CD4-positive, alpha-beta T cell (primary cell): ENCODE measurements at places on chromosomes 4 and X. TPM values are rescaled to one million over a fixed set of nuclear protein-coding genes. Genes with fewer than 3 reads are reported as not detected.
A peak's percentile ranks its signal among the peaks of the same experiment; 100 is the strongest.

GRCh38 chr4:69764311-69764710 lies 3.9 kb upstream of the SULT1B1 start:
- no peaks in the 10 kb centered on the region for H3K27me3 ChIP-seq
- no peak overlapping the region for H3K4me3 ChIP-seq
- no peak for DNase-seq

DNA sequence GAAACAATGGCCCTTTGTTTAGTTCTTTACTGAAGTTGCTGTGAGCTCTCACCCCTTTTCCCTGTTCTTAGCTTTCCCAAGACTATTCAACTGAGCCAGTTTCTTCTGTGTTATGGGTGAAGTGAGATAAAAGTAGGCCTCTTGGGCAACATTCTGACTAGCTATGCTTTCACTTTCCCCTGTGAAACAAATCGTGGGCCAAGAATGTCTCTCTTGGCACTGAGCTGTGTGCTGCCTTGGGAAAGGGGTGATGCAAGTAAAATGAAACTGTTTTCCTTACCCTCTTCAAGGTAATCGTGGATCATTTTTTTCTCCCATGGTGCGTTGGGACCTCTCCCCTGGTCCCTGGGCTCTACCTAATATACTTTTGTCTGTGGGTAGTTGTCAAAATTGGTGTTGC lies 653.9 kb upstream of the MAGEB2 start:
- no peaks in the 10 kb centered on the region for H3K4me1 ChIP-seq
- no peaks in the 10 kb centered on the region for H3K27me3 ChIP-seq
- no peak for DNase-seq
- no peaks in the 10 kb centered on the region for H3K36me3 ChIP-seq

Gene CSTF2
- total RNA-seq = 10.1 TPM

Gene SPANXA2
- not detected for total RNA-seq

DNA sequence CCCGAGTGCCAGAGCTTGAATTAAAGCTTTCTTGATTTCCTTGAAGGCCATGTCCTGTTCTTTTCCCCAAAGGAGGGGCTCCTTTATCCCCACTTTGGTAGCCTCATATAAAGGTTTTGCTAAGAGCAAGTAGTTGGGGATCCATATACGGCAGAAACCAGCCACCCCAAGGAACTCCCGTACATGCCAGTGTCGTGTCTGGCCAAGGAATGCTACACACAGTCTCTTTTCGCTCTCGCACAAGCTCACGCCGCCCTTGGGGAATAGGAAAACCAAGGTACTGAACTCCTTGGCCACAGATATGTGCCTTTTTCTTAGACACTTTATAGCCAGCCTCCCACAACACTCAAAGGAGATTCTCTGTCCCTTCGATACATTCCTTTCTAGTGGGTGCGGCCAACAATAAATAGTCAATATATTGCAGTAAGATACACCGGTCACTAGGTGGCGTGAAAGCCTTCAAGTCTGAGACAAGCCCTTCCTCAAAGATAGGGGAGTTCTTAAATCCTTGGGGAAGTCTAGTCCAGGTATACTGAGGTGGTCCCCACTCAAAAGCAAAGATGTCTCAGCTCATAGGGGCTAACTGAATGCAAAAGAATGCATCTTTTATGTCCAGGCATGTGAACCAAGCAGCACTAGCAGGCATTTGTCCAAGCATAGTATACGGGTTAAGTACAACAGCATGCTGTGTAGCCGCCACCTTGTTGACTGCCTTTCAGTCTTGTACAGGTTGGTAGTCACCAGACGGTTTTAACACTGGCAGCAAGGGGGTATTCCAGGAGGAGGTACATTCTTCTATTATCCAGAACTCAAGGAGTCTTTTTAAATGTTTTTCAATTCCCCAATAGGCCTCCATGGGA lies 57.8 kb upstream of the XAGE1B start:
- no peak overlapping the region for H3K4me3 ChIP-seq
- H3K4me1 ChIP-seq = peaks cover 2% of the 10 kb centered on the region
- no peaks in the 10 kb centered on the region for H3K36me3 ChIP-seq
- DNase-seq = peak; percentile 59
- H3K27me3 ChIP-seq = no peaks in the 10 kb centered on the region

Gene PNMA6A
- 0.38 TPM for total RNA-seq

Gene UGT2A1
- 0.22 TPM for total RNA-seq

DNA sequence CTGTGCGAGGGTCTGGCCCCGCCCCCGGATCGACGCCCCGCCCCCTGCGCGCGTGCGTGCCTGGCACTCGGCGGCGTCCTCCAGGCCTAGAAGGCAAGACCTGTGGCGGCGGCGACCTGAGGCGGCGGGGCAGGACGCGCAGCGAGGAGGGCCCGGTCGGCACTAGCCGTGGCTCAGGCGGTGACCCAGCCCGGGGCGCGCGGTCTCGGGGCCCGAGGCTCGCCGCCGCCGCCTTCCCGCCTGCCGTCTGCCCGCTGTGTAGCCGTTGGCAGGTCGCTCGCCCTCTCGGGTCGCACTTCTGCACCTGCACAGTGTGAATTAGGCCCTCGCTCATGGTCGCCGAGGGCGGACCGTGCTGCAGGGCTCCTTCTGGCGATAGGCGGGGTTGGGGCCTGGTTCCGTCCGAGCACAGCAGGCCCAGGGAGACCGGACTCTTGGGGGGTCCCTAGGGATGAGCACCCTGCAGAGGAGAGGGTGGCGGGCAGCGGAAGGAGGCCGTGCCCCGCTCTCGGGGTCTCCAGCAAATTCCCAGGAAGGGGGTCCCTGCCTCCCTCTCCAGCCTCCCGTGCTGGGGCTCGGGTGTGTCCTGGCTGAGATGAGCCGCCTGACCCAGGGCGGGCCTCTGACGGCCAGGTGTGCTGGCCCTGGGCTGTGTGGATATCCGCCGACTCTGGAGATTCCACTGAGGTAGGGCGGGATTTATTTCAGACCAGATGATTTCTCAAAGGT lies 557 bp upstream of the FAM53A start:
- no peaks in the 10 kb centered on the region for H3K27me3 ChIP-seq
- DNase-seq = peak; percentile 96
- H3K4me3 ChIP-seq = peak overlapping the region; percentile 41

GRCh38 chr4:90246816-90247215 lies 119.6 kb downstream of the CCSER1 start:
- no peaks in the 10 kb centered on the region for H3K4me1 ChIP-seq
- H3K27ac ChIP-seq = no peak overlapping the region
- no peak for DNase-seq
- no peaks in the 10 kb centered on the region for H3K36me3 ChIP-seq
- no peaks in the 10 kb centered on the region for H3K27me3 ChIP-seq
- H3K4me3 ChIP-seq = no peak overlapping the region

DNA sequence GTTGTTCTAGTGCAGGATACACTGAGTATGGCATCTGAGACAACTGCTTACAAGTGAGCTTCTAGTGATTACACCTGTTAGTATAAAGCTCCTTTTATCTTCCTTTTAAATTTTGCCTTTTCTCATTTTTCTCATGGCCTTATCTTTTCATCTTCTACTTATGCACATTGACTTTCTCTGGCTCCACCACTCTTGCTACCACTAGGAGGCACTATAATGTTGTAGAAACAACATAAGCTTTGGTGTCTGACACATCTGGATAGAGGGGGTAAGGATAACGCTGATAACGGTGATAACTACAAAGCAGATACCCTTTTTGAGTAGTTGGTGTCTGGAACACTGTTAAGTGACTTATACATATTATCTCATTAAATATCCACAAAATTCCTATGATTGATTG lies 187.4 kb upstream of the TEX13C start:
- no peaks in the 10 kb centered on the region for H3K4me1 ChIP-seq
- no peaks in the 10 kb centered on the region for H3K36me3 ChIP-seq
- no peak for DNase-seq
- H3K27ac ChIP-seq = no peak overlapping the region
- no peak overlapping the region for H3K4me3 ChIP-seq

GRCh38 chr4:139208404-139208945 lies 31.5 kb upstream of the ELF2 start:
- H3K4me3 ChIP-seq = no peak overlapping the region
- no peak overlapping the region for H3K27ac ChIP-seq
- H3K4me1 ChIP-seq = no peaks in the 10 kb centered on the region
- H3K36me3 ChIP-seq = no peaks in the 10 kb centered on the region

- peaks cover 68% of the 10 kb centered on the region for H3K36me3 ChIP-seq
- no peaks in the 10 kb centered on the region for H3K27me3 ChIP-seq
- no peak overlapping the region for H3K27ac ChIP-seq
- DNase-seq = no peak
- no peak overlapping the region for H3K4me3 ChIP-seq
Observed at GRCh38 chrX:147935156-147935758, 23.5 kb downstream of the FMR1 start.

Gene ZNF81
- 5.7 TPM for total RNA-seq

DNA sequence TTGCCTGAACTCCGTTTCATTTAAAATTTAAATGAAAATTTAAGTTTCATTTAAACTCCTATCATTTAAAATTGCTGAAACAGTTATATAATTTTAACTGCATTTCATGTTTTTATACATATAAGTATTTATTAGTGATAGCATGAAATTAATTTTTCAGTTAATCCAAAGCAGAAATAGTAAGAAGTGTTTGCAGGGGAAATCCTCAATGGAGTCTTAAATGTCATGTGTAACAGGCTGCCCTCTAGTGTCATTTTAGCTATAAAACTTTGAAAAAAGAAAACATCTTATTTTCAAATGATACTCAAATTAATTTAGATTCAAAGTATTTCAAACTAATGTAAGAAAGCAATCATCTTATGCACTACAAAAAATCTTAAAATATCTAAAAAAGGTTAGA lies 27.2 kb downstream of the TAPT1 start:
- H3K4me3 ChIP-seq = no peak overlapping the region
- DNase-seq = peak; percentile 28
- no peak overlapping the region for H3K27ac ChIP-seq
- peaks cover 30% of the 10 kb centered on the region for H3K36me3 ChIP-seq
- no peaks in the 10 kb centered on the region for H3K27me3 ChIP-seq

- no peaks in the 10 kb centered on the region for H3K36me3 ChIP-seq
- no peak for DNase-seq
- H3K27ac ChIP-seq = no peak overlapping the region
- H3K4me3 ChIP-seq = no peak overlapping the region
Observed at GRCh38 chrX:9396930-9397329, 67.9 kb upstream of the TBL1X start.

- H3K4me1 ChIP-seq = peaks cover 52% of the 10 kb centered on the region
- DNase-seq = no peak
- H3K36me3 ChIP-seq = no peaks in the 10 kb centered on the region
- no peak overlapping the region for H3K4me3 ChIP-seq
- H3K27ac ChIP-seq = no peak overlapping the region
Observed at GRCh38 chrX:39850209-39850608, 247.5 kb downstream of the BCOR start.

Gene UBE2K
- 41.3 TPM for total RNA-seq

GRCh38 chr4:136831553-136831952 lies 700.7 kb downstream of the PCDH18 start:
- DNase-seq = no peak
- H3K27ac ChIP-seq = no peak overlapping the region
- H3K27me3 ChIP-seq = no peaks in the 10 kb centered on the region
- H3K4me1 ChIP-seq = no peaks in the 10 kb centered on the region
- no peak overlapping the region for H3K4me3 ChIP-seq

- H3K4me3 ChIP-seq = no peak overlapping the region
- no peaks in the 10 kb centered on the region for H3K4me1 ChIP-seq
- no peaks in the 10 kb centered on the region for H3K36me3 ChIP-seq
- H3K27ac ChIP-seq = no peak overlapping the region
- H3K27me3 ChIP-seq = peaks cover 8% of the 10 kb centered on the region
- DNase-seq = no peak
Observed at GRCh38 chr4:44760142-44760898, 34.0 kb upstream of the GNPDA2 start.

DNA sequence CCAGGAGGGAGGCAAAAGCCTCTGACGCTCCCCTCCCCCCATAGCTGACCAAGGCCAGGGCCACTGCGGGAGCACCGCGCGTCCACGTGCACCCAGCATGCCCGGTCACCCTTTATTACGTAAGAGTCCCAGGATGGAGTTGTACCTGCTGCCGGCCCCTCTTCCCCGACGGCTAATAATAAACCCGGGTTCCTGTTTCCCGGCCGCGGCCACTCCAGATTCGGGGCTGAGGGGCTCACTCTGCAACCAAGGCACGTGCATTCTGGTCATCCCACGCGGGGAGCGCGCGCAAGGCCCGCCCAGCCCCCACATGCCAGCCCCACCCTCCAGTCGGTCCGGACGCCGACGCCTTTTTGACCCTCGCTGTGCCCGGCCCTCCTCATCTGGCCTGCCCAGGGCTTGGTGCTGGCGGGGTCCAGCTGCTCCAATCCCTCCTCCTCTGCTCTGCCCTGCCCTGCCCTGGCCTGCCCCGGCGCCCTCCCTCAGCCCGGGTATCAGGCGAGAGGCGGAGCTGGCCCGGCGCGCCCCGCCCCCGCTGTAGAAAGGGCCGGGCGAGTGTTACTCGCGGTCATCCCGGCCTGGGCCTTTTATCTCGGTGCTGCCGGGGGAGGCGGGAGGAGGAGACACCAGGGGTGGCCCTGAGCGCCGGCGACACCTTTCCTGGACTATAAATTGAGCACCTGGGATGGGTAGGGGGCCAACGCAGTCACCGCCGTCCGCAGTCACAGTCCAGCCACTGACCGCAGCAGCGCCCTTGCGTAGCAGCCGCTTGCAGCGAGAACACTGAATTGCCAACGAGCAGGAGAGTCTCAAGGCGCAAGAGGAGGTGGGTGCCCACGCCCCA lies 2.6 kb downstream of the MID1IP1 start:
- H3K4me3 ChIP-seq = peak overlapping the region; percentile 89
- H3K27ac ChIP-seq = peak overlapping the region; percentile 79
- peaks cover 2% of the 10 kb centered on the region for H3K36me3 ChIP-seq
- peaks cover 22% of the 10 kb centered on the region for H3K4me1 ChIP-seq
- H3K27me3 ChIP-seq = no peaks in the 10 kb centered on the region
- DNase-seq = peak; percentile 35

Gene GLRA3
- total RNA-seq = not detected

- H3K27me3 ChIP-seq = no peaks in the 10 kb centered on the region
- no peak overlapping the region for H3K27ac ChIP-seq
- H3K4me3 ChIP-seq = no peak overlapping the region
- DNase-seq = no peak
- H3K36me3 ChIP-seq = peaks cover 51% of the 10 kb centered on the region
- no peaks in the 10 kb centered on the region for H3K4me1 ChIP-seq
Observed at GRCh38 chr4:36177946-36178345, 66.4 kb downstream of the ARAP2 start.

DNA sequence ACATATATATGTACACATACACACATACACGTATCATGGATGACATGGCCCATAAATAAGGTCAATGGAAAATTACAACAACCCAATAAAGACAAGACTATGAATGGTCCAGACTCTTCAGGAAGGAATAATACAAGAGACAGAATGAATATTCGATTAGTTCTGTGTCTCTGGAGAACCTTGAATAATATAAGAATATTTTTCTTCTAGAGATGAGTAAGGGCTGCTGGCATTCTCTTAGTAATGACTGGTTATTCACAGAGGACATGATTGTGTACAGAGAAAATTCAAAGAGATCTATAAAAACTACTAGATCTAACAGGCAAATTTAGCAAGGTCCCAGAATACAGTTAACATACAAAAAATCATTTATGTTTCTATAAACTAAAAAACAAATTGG lies 23.3 kb downstream of the SPIN4 start:
- no peak overlapping the region for H3K4me3 ChIP-seq
- H3K27ac ChIP-seq = no peak overlapping the region
- DNase-seq = no peak
- no peaks in the 10 kb centered on the region for H3K4me1 ChIP-seq
- H3K27me3 ChIP-seq = no peaks in the 10 kb centered on the region
- no peaks in the 10 kb centered on the region for H3K36me3 ChIP-seq

- no peak overlapping the region for H3K27ac ChIP-seq
- H3K4me1 ChIP-seq = peaks cover 15% of the 10 kb centered on the region
- H3K27me3 ChIP-seq = peaks cover 30% of the 10 kb centered on the region
- no peak for DNase-seq
Observed at GRCh38 chrX:137052643-137053235, 18.9 kb upstream of the GPR101 start.
